ENCODE measurements at places on chromosomes 3 and 15.

DNA sequence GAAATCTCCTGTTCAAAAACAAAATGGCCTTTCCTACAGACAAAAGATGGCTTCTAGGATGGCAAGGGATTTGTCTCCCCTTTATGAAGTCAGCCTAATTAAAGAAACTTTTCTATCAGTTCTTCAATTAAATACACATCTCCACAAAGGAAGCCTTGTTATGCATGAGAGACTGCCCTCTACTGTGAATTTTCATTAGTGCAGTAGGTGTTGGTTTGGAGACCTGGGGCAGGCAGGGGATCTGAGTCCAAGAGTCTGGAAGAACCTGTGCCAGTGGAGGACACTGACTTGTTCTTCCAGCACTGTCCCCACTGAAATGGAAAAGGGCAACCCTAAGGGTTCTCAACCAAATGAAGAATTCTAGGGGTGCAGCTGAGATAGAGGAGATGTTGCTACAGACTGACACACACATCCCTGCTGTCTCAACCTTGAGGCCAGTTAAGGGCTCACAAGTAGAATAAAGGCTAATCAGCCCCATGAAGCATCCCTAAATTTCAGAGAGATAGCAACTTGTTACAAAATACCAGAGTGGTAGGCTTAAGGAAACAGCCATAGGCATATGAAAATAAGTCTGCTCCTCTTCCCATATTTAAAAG is 174.0 kb upstream of the PRICKLE2 start:
- DNase-seq: peak; percentile 7

DNA sequence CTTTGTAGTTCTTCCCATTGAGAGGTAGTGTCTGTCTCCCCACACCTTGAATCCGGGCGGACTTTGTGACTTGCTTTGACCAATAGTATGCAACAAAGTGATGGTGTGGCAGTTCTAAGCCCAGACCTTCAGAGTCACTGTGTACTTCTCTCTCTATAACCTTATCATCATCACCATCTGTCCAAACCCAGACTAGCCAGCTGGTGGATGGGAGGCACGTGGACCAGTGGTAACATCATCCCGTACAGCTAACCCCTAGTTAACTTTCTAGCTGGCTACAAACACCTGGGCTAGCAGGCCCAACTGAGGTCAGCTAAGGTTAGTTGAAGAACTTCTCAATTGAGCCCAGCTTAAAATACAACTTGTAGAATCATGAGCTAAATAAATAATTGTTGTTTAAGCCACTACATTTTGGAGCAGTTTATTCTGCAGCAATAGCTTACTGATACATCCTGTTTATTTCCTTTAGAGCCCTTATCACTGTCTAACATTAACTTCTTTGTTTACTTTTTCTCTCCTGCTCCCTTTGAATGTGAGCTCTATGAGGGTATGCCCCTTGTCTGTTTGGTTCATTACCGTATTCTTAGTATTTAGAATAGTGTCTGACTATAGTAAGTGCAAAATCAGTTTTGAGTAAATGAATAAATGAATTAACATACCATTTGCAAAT is 11.5 kb upstream of the CCR9 start:
- no peak for DNase-seq

DNA sequence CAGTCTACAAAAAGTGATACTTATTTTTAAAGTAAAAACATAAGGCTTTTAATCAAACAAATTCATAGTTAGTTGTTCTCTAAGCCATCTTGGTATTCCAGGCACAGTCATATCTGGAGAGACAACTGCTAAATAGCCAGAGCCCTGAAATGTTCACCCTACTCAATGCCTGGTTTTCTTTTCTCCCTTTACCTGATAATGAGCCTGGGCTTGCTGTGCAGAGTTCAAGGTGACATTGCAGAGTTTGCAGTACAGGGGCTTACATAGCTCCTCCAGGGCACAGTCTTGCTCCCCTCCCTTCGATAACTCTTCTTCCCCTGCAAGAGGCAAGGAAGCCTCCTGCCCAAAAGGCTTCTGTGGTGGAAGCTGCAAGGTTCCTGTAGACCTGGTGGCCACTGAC is 4.3 kb downstream of the ZMAT3 start:
- no peak for DNase-seq

- DNase-seq: peak; percentile 88
These were observed 57.0 kb downstream of the IQSEC1 start for GRCh38 chr3:13016083-13016720.

- DNase-seq: no peak
These were observed 35.9 kb downstream of the POC1A start for GRCh38 chr3:52118156-52118875.

DNA sequence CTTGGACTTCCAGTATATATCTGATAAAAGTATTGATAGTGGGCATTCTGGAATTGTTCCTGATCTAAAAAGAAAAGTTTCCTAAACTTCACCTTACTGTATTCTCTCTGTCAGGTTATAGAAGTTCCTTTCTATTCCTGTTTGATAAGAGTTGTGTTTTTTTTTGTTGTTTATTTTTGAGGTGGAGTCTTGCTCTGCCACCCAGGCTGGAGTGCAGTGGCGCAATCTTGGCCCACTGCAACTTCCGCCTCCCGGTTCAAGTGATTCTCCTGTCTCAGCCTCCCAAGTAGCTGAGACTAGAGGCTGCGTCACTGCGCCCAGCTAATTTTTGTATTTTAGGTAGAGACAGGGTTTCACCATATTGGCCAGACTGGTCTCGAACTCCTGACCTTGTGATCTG is 13.1 kb downstream of the BLM start:
- DNase-seq: no peak

GRCh38 chr15:92839696-92840095 is 60.4 kb upstream of the CHD2 start:
- no peak for DNase-seq

DNA sequence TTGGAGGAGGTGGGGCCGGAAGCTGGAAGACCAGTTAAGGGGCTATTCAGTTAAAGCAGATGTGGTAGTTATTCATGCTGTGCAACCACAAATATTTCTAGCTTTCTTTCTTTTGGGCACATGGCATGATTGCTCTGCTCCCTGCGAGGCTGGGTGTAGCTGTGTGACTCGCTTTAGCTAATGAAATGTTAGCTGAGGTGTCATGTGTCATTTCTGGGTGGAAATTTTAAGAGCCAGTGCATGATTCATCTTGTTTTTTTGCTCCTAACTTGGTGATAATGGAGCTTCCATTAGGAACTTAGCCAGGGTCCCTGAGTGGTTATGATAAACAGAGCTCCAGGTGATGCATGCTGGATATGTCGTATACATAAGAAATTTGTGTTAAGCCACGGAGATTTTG is 300.6 kb downstream of the SATB1 start:
- DNase-seq: no peak

GRCh38 chr15:94029495-94029894 is 201.9 kb upstream of the MCTP2 start:
- no peak for DNase-seq

Data from inflammatory macrophage treated with lipopolysaccharide for 4 hours (primary cell).